ENCODE measurements at places on chromosomes 13 and 19.

DNA sequence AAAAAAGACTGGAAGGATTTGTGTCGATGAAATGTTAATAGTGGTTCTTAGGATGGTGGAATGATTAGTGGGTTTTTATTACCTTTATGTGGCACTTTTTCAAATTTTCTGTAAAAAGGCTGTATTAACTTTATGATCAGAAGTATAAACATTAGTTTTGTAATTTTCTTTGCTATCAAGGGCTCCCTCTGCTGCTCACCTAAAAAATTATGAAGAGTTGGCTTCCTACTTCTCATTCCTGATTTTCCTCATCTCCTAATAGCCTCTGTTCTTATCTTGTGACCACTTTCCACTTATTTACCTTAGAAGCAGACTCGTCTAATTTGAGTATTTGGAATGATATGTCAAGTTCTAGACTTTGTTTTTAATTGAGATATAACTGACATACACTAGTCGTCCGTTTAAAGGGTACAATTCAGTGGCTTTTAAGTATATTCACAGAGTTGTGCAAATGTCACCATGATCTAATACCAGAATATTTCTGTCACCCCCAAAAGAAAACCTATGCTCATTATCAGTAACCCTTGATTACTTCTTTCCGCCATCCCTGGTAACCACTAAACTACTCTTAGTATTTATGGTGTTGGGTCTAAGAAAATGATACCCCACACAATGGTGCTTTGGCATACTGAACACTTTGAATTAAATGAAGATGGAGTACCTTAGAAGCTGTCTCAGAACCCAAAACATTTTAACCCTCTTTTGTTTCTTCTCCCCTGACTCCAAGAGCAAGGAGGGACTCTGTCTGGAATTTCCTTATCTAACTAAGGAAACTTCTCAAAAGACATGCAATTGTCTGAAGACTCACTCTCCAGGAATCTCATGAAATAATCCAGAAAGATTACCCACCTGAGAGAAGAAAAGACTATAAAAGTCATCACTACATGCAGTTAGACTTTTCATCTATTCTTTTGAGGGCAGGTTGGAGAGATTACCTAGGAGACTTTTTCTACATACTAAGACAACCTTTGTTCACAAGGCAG is 311.3 kb downstream of the DLEU7 start:
- no peak for DNase-seq

DNA sequence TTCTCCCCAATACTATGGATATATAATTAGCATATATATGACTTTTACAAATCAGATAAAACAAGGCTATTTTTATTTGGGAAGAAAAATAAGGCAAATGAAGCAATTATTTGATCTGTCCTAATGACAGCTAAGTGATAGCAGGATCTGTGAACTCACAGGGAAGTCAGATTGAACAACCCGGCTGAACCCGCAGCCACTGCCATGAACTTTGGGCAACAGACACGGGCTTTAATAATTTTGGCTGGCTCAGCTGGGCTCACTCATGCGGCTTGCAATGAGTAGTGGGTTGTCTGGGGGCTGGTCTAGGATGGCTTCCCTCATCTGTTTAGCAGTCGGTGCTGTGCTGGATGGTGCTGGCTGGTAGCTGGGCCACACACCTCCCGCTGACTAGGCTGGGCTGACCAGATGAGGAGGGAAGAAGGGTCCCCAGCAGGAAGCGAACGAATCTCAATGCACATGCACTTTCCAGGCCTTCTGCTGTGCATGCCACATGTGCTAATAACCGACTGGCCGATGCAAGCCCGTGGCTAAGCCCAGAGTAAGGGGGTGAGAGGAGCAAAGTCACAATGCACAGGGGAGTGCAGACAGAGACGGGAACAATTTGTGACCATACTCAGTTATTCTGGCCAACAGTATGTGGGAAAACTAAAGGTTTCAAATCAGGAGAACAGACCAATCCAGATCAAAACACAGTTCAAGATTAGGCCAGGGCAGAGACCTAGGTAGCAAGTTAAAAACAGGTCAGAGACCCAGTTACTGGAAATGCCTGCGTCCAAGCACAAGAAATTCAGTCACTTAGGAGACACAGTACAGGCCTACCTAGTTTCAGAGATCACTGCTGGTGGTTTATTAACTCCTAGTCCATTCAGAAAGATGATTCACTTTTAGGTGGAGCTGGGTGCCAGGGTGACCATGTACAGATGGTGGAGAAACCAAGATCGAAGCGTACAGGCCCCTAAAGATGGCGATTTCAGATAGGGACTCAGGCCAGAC is 22.3 kb downstream of the CRYL1 start:
- DNase-seq: no peak

- DNase-seq: no peak
Observed at GRCh38 chr13:25691654-25692053, 319.9 kb downstream of the ATP8A2 start.

DNA sequence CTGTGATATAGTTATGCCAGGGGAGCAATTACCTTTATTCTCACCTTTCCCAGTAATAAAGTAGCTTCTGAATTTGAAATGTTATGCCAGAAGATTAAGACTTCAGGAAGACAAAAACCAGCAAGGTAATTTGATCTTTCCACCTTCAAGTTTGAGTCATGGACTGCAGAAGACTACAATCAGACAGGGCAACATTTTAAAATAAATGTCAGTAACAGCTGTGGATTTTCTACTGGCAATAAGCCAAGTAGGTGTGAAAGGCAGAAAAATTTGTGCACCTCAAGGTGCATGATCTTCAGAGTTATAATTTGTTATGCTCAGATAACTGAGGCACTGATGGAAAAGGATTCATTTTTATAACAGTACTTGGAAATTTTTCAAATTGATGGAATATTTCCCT is 54.9 kb downstream of the SLITRK1 start:
- no peak for DNase-seq

GRCh38 chr19:18562086-18562485 is 4.4 kb downstream of the KXD1 start:
- DNase-seq: no peak

All from T-helper 2 cell (primary cell).